ENCODE measurements at places on chromosomes 4 and X.

- no peak for DNase-seq
These were observed 36.0 kb upstream of the MGST2 start for GRCh38 chr4:139629436-139630125.

DNA sequence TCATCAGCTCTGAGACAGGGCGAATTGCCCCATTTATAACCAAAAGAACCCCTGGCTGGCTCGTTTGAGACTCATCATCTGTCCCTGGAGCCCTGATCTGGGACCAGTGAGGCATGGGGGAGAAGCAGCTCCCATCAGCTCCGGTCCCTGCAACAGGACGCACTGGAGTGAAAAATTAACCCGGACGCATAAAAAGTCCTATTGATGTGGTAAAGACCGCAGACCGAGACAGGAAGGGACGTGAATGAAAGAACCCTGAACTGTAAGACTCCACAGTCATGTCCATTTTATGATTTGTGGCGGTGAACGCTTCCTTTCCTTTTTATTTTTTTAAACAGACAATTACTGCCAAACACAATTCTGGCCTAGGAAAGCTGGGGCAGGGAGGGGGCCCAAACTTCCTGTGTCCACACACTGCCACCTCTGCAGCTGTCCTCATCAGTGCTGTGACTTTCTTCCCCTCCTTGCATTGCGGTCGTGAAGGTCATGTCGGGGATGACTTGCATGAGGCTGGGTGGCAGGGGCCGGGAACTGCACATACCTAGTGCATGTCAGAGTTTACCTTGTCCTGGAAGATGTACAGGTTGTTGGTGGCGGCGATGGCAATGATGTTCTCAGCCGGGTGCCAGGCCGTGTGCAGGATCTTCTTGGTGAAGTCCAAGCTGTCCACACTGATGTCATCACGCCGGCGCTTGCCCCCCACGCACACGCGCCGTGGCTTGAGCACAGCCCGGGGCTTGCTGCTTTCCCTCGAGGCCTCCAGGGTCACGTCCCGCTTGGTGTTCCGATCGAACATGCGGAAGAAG lies 53.3 kb downstream of the WFS1 start:
- no peak for DNase-seq

GRCh38 chr4:38113132-38113531 lies 152.9 kb downstream of the PTTG2 start:
- no peak for DNase-seq

DNA sequence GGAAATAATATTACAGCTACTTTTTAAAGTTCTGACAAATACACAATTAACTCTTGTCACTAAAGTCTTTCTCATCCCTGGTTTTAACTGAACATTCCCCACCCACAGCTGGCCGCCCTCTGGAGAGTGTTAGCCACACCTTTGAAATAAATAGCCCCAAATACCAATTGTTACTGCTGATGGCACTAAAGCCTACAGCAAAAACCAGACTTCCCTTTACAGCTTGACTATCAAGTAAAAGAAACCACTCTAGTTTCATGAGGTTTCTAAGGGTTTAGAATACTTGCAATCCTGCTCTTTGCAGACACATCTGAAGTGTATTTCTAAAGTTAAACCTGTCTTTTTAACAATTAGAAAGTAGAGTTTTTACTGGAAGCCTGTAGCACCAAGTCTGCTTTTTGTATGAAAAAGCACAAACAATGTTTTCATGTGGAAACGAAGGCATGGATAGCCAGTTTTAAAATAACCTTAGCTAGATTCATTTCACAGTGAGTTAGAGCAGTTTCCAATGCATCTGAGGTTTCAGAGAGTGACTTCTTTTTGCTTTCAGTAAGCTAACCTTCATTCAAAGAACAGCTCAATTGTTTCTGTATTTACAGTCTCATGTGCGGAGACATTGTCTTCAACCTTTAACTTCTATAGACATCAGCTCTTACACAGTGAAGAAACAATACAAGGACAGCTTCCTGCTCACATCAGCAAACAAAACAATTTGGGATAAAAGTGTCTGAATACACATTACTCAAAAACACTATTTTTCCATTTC lies 164.8 kb upstream of the VEGFC start:
- no peak for DNase-seq

DNA sequence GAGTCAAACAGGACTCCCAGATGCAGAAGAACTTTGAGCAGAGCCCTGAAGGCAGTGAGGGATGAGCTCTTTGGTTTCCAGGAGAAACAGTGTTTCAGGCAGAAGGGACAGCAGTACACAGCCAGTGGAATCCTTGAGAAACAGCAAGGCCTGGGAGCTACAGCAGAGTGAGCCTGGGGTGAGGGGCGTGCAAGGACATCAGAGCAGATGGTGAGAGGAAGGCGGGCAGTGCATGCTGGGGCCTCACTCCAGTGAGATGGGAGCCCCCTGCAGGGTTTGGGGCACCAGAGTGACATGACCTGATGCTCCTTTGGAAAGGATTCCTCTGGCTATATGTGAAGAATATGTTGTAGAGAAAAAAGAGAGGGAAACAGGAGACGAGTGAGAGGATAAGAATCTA lies 98.1 kb upstream of the EGFL6 start:
- DNase-seq: no peak

DNA sequence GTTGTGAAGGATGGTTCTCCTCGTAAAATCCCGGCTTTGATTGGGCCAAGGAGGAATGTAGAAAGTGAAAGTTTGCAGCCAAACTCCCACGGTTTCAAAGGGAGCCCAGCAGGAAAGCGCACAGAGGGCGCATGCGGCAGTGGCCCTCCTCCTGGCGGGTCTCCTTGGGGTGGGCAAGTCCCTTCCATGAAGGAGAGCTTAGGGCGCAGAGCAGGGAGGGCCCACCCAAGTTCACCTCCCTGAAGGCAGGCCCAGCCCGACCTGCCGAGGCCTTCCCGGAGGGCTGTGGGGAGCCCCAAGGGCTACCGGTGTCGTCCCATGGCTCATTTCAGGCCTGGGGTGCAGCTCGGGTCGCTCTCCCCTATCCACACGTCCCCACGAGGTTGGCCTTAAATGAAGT lies 2.0 kb downstream of the PDZD4 start:
- no peak for DNase-seq

DNA sequence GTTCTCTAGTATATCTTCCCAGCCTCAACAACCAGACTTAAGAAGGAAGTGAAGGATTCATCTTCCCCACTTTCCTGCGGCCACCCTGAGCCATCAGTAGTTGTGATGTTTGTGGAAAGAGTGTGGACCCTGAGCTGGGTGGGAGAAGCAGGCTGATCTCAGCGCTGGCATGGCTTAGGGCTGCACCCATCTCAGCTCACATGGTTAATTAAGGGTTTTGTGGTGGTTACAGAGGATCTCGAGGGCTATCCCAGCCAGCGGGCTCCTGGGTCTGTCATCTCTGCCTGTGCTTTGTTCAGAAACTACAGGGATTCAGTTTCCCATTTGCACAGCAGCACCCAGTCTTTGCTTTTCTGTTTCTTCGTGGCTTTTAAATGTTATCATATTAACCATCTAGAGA lies 163.4 kb downstream of the PTTG2 start:
- no peak for DNase-seq

- no peak for DNase-seq
These were observed 5.6 kb upstream of the AMOT start for GRCh38 chrX:112846187-112846586.

DNA sequence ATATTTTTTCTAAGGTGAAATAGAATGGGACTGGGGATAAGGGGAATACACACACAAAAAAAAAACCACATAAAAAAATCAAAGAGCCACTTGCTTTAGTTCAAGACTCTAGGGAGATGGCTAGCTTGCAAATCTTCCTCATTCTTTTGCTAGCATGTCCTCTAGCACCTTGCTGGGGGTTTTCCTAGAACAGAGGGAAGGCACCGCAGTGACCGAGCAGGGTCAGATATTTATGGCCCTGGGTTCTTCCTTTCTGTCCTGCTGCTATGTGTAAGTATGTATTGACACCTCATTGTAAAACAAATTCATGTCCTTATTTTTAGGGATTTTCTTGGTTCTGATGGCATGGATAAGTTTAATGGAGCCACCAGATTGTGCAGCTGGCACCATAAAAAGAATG lies 81.2 kb downstream of the SHISA3 start:
- DNase-seq: no peak

GRCh38 chr4:21544415-21544814 lies 404.2 kb downstream of the KCNIP4 start:
- DNase-seq: no peak

- DNase-seq: no peak
These were observed 336.6 kb downstream of the SLITRK2 start for GRCh38 chrX:146154191-146154590.

GRCh38 chrX:338836-339400 lies 20.3 kb upstream of the GTPBP6 start:
- no peak for DNase-seq

DNA sequence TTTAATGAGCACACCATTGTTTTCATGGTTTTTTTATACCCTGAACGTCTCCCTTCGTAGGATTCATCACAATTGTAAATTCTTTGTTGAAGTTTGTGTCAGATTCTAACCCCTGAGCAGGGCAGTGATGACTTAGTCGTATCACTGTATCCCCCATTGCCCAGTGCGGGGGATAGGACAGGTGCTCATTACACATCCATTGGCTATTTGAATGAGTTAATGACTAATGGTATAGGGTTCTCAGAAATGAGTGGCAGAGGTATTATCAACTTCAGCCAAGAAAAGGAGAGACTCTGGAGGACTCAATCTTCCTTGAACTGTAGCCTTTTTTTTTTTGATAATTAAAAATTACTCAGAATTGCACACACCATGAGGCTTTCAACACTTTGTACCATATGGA lies 64.6 kb downstream of the SYNPO2 start:
- no peak for DNase-seq

GRCh38 chrX:115031989-115032388 lies 14.6 kb upstream of the IL13RA2 start:
- no peak for DNase-seq

- no peak for DNase-seq
These were observed 32.0 kb downstream of the DAPP1 start for GRCh38 chr4:99848591-99849001.

- no peak for DNase-seq
These were observed 1520.7 kb downstream of the ARAP2 start for GRCh38 chr4:34723605-34724004.

GRCh38 chr4:20337261-20337664 lies 85.6 kb downstream of the SLIT2 start:
- DNase-seq: no peak

GRCh38 chr4:1604706-1605205 lies 79.4 kb downstream of the FAM53A start:
- peak; percentile 49 for DNase-seq

DNA sequence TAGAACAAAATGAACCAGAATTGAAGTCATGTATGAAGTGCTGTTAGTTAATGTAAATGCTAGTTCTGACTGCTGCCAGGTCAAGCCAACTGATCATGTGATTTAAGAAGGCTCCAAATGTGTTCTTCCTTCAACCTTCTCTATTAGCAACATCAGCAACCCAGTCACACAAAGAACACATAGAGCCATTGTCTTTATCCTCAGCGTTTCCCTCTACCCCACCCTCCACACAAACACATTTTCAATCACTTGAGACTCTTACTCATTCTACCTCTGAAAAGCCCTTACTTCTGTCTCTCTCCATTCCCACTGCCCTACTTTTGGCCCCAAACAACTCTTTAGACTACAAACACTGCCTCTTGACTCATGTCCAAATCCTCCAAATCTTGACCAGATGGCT lies 89.7 kb upstream of the KDR start:
- DNase-seq: no peak

DNA sequence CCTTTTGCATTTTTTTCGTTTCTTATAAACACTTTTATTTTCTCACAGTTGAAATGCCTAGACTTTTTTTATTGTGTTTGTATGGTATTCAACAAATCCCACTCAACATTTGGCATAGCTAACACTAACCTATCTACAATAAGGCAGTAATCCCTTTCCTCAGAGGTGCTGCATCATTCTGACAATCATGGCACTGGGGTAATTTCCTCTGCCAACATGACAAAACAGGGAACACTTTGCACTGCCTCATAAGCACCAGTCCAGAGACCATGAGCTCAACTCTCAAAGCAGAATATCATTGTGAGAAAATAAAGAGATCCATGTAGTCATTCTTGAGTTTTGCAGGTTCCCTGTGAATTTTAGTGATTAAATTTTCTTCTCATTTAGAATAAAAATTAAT lies 183.8 kb upstream of the INTU start:
- DNase-seq: no peak

DNA sequence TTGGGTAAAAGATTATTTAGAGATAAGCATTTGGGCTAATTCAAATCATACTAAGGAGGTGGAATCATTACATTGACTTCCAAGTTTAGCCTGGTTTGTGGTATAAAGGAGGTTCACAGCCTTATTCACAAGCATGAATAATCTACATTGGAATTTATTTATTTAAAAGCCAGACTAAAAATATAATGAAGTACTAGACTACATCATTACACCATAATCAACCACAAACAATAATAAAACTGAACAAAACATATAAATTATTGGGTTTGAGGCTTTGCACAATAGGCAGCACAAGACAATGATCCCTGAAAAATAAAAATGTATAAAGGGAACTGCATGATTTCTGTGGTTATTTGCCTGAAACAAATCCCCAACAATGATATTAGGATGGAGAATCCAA lies 314.0 kb downstream of the GBA3 start:
- DNase-seq: no peak

DNA sequence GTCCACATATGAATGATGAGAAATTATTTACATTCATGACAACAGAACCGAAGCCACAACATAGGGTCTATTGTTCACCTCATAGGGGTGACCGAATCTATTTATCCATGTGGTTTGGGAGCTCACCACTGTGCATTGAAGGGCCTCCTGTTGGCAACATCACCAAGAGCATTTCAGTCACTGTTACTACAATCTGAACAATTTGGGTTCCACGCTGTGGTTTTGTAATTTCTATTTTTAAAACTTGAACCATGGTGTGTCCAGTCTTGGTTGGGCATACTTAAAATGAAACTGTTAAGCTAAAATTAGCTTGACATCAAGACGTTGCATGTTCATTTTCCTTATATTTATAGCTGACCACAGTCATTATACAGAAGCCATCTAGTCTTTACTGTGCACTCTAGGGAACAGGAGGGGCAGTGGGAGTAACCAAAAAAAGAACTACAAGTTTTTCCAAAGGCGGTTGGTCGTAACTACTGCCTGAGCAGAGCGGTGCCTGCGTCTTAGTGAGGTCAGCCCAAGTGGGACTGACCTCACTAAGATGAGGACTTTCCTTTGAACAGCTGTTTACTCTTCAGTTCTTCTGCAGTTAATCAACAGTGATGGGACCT lies 192.1 kb downstream of the SPRY1 start:
- no peak for DNase-seq

GRCh38 chr4:2843941-2844584 lies 419 bp downstream of the ADD1 start:
- no peak for DNase-seq

DNA sequence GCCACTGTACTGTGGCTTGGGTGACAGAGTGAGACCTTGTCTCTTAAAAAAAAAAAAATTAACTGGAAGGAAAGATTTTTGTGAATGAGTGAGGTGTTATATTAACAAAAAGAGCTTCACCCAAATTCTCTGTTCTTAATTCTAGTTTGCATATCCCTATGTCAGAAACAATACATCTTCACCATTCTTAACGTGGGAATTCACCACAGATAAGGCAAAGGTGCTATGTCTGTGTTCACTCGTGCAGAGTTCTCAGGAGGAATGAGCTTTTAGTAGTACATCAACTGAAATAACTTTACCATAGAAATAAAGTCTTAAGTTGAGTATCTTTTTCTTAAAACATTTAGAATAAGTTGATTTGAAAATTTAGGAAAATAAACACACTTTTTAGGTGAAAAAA lies 135.1 kb downstream of the RAPGEF2 start:
- DNase-seq: no peak
